IgD-negative memory B cell (primary cell): ENCODE measurements at places on chromosomes 7 and 10. TPM values are rescaled to one million over a fixed set of nuclear protein-coding genes. Genes with fewer than 3 reads are reported as not detected.

Gene CYP17A1
- 0.09 TPM for polyA plus RNA-seq

Gene BCCIP
- polyA plus RNA-seq: 70.0 TPM

Gene NYAP1
- not detected for polyA plus RNA-seq

Gene RBP4
- not detected for polyA plus RNA-seq

Gene DPYSL4
- polyA plus RNA-seq: not detected

Gene MYH16
- polyA plus RNA-seq: not detected

Gene CRPPA
- polyA plus RNA-seq: 0.79 TPM

Gene CPA1
- polyA plus RNA-seq: not detected

Gene IGFBP1
- polyA plus RNA-seq: not detected

Gene IL6
- polyA plus RNA-seq: 3.8 TPM

Gene NKX1-2
- polyA plus RNA-seq: not detected

Gene PRKG1
- 0.36 TPM for polyA plus RNA-seq

Gene C10orf53
- polyA plus RNA-seq: not detected

Gene VAX1
- not detected for polyA plus RNA-seq

Gene ANK3
- 19.5 TPM for polyA plus RNA-seq

Gene METTL2B
- 21.7 TPM for polyA plus RNA-seq

Gene OLAH
- not detected for polyA plus RNA-seq

Gene KLF14
- polyA plus RNA-seq: 0.11 TPM

Gene AKR1D1
- not detected for polyA plus RNA-seq

Gene PFKFB3
- 7.0 TPM for polyA plus RNA-seq

Gene SPDYE1
- 0.10 TPM for polyA plus RNA-seq

Gene NCF1
- polyA plus RNA-seq: 313 TPM

Gene PRR15
- polyA plus RNA-seq: not detected

Gene COL26A1
- not detected for polyA plus RNA-seq

Gene GIMAP5
- polyA plus RNA-seq: 16.3 TPM

Gene SPDYE2B
- polyA plus RNA-seq: not detected

Gene IFRD1
- 38.4 TPM for polyA plus RNA-seq

Gene TMEM178B
- polyA plus RNA-seq: not detected

Gene PSTK
- 7.0 TPM for polyA plus RNA-seq

Gene CLDN4
- not detected for polyA plus RNA-seq

Gene NME8
- polyA plus RNA-seq: not detected

Gene PHTF2
- polyA plus RNA-seq: 23.3 TPM

Gene LBX1
- not detected for polyA plus RNA-seq

Gene PKD1L1
- 0.06 TPM for polyA plus RNA-seq

Gene TMEM140
- polyA plus RNA-seq: 34.7 TPM

Gene ANKRD22
- polyA plus RNA-seq: not detected

Gene PRKCQ
- polyA plus RNA-seq: 1.7 TPM

Gene NPFFR1
- polyA plus RNA-seq: not detected

Gene TRIM74
- 0.66 TPM for polyA plus RNA-seq

Gene ADAM12
- not detected for polyA plus RNA-seq

Gene PIK3AP1
- 174 TPM for polyA plus RNA-seq

Gene HMX3
- not detected for polyA plus RNA-seq

Gene HOXA7
- polyA plus RNA-seq: 1.0 TPM

Gene NFKB2
- polyA plus RNA-seq: 42.8 TPM

Gene ERVW-1
- 0.06 TPM for polyA plus RNA-seq

Gene BEND7
- polyA plus RNA-seq: not detected

Gene ALOX5
- polyA plus RNA-seq: 193 TPM

Gene RSPH10B
- polyA plus RNA-seq: not detected

Gene IFIT2
- 13.6 TPM for polyA plus RNA-seq

Gene VWC2
- polyA plus RNA-seq: not detected

Gene CALML5
- not detected for polyA plus RNA-seq

Gene UCMA
- polyA plus RNA-seq: not detected

Gene TTYH3
- 2.0 TPM for polyA plus RNA-seq

Gene TMEM176B
- polyA plus RNA-seq: 2.4 TPM

Gene ZP3
- polyA plus RNA-seq: 4.1 TPM

Gene NRBF2
- 24.2 TPM for polyA plus RNA-seq

Gene NACAD
- not detected for polyA plus RNA-seq

Gene TDRD1
- polyA plus RNA-seq: not detected
